COR-L47 (cell line): ENCODE measurements at places on chromosomes 3 and 15.

GRCh38 chr3:22399566-22399965, 648.6 kb upstream of the ZNF385D start:
- DNase-seq = no peak

DNA sequence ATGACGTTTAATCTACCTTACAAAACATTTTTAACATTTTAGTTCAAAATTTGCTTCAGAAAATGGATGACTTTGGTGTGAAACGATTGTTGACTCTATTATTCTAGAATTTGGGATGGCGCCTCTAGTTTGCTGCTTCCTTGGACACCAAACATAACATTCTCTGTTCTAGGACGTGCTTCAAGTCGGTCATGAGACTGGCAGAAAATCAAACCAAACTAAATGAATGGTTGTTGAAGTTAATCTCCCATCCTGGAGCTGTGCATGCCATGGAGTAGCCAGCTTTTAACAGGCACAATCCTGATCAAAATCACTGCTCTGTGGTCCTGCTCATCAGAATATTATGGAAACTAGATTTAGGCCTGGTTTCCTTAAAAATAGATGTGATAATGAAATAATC, 9.6 kb upstream of the LRRFIP2 start:
- no peak for DNase-seq

- DNase-seq = no peak
These were observed 20.0 kb downstream of the LIPC start for GRCh38 chr15:58451826-58452225.

GRCh38 chr3:55691141-55691540, 204.0 kb upstream of the WNT5A start:
- no peak for DNase-seq

DNA sequence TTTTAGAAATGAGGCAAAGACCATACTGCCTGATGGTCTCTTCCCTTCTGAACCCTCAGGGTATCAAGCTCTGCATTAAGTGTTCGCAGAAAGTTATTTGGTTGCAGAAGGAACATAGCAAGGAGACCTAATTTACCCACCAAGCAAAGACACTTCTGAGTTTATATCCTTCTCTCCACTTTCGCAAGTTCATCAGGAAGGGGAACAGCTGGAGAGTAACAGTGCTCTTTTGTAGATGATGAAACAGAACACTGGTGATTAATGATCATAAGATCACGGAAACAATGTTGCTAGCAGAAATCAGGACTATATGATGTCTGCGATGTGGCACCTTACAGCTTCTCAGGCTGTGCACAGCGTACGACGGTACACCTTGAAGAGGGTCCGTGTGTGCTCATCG, 62.1 kb downstream of the NCEH1 start:
- no peak for DNase-seq

DNA sequence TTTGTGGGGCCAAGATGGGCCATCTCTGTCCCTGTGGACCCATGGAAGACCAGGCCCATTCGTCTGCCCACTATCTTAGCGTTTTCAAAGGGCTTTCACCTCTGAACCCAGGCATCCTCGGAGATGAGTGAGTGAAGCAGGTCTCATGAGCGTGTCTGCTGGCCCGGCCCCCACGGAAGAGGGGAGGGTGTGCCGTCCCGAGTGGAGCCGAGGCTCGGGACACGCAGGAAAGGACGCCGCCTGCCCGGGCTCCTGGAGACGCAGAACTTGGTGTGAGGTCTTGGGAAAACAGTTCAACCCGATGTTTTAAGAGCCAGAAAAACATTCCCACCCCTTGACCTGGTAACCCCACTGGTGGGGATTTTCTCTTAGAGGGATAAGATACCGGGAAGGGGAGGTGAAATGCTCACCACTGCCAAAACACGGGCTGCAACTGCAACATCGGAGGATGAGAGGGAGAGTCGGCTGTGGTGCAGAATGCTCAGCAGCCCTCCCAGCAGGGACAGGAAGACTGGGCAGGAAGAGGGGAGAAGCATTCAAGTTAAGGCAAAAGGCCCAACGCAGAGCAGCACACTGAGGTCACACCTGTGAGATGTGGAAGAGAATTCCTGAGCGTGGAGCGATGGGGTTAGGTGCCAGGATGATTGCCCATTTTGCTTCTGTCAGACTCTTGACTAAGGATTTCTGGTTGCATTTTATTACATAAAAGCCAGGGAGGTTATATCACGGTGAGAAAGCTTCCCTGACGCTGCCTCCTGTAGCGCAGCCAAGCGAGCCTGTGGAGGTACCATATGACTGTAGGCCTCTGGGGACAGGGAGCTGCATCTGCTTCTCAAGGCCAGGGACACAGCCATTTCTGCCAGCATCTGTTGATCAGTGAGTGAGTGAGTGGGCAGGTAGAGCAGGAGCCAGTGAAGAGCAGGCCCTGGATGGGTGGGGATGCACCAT, 14.1 kb upstream of the STAB1 start:
- no peak for DNase-seq

GRCh38 chr3:39121621-39122020, 14.1 kb downstream of the TTC21A start:
- no peak for DNase-seq

- DNase-seq = no peak
These were observed 248.3 kb upstream of the CCDC54 start for GRCh38 chr3:107128946-107129345.

- DNase-seq = peak; percentile 92
These were observed 48.4 kb downstream of the HES1 start for GRCh38 chr3:194184265-194184751.

DNA sequence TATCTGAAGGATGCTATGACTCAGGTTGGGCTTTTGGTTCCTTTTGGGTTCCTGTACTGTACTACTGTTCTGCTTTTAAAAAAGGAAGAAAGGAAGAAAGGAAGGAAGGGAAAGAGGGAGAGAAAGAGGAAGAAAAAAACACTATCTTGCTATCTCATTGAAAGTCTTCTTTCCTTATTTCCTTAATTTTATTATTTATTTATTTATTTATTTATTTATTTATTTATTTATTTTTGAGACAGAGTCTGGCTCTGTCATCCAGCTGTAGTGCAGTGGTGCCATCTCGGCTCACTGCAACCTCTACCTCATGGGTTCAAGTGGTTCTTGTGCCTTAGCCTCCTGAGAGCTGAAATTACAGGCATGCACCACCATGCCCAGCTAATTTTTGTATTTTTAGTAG, 198.9 kb upstream of the SOX2 start:
- DNase-seq = no peak

DNA sequence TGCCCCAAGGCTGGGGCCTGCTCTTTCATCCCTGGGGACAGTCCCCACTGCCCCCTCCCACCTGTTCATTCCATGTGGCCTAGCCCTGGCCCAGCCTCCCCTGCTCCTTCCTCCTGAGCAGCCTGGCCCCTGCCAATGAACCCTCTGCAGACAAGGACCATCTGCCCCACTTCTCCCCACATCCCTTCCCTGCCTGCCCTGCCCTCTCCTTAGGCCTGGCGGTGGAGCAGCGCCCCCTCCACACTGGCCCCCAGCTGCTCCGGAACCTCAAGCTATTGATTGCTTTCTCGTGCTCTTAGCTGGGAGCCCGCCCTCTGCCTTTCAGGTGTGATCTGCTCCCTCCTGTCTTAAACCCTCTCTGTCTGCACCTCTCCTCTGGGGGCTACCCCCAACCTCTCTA, 8.0 kb downstream of the PLXNA1 start:
- no peak for DNase-seq

DNA sequence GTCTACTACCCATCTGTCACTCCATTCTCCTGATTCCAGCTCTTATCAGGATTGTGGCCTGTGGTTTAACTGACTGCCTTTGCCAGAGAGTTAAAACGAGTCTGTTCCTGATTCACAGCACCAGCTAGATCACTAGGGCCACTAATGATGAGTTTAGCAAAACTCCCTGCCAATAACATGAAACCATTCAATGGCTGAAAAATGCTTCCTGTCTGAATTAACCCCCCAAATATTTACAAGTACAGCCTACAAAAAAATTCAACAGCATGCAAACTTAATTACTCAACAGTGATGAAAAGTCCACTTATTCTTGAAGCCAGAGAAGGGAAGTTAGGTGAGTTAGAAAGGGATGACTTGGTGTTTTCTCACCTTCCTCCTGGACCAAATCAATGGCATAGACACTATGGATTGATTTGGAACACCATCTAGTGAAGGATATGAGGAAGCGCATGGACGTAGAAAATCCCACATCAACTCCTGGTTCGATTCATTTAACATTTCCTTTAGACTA, 141.4 kb downstream of the TGFBR2 start:
- DNase-seq = no peak

DNA sequence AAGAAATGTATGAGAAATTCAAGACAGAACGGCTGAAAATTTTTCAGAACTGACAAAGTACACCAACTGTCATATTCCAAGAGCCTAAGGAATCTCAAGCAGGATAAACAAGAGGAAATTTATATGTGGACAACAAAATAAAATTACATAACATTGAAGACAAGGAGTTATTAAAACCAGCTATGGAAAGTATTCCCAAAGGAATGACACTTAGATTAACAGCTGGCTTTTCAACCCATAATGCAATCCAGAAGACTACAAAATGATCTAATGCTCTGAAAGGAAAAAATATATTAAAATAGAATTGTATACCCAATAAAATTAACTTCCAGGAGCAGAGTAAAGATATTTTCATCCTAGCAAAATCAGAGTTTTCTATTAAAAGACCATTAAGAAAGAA, 132.2 kb upstream of the BNIP2 start:
- no peak for DNase-seq

DNA sequence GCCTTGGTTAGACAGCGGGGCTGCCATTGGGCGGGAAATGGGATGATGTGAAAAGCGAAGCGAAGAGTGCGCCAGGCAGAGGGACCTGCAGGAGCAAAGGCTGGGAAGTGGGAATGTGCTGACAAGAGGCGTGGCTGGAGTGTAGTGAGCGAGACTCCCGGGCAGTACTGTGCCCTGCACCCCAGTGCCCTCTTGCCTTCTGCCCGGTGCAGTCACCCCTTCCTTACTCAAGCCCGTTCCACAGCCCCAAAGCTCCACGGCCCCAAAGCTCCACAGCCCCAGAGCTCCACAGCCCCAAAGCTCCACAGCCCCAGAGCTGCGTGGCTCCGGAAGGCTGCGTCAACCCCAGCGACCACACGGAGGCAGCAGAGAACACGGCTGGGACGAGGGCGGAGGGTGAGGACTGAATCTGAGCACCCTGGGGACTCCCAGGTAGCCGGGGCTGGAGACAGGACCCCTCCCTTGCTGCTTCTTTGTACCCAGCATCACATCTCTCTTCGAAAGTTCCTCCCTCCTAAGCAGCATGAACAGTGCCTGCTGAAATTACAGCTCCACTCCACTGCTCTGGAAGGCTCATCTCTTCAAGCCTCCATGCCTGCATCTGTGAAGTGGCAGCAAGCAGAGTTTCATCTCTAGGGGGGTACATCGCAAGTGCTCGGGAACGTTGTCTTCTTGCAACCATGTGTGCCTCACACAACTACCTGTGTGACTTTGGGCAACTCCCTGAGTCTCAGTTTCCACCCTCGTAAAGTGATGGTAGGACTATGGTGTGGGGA, 108.9 kb downstream of the FBLN2 start:
- DNase-seq = peak; percentile 27

DNA sequence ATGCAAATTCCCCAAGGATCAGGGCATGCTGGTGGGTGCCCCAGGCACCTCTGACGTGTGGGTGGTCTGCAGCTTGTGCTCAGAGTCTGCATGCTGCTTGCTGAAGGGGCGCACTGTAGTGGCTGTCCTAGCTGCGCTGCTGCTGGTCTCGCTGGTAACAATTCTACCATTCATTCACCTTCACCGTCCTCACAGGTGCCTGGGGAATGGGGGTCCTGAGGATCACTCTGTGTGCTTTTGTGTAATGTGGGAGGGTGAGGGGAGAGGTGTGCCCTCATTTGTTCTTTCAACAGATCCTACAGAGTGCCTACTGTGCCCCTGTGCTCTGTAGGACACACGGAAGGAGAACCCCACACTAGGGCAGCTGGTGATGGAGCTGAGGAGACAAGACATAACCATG, 2.1 kb upstream of the ITGA11 start:
- DNase-seq = no peak

GRCh38 chr3:27049792-27050191, 319.4 kb downstream of the NEK10 start:
- DNase-seq = no peak
